Natural killer cell treated with Interleukin-12 subunit alpha and Interleukin-12 subunit beta and Interleukin-15 and Interleukin-18, amount 100 ng/mL, for 72 hours (primary cell): ENCODE measurements at places on chromosomes 13 and 19.

DNA sequence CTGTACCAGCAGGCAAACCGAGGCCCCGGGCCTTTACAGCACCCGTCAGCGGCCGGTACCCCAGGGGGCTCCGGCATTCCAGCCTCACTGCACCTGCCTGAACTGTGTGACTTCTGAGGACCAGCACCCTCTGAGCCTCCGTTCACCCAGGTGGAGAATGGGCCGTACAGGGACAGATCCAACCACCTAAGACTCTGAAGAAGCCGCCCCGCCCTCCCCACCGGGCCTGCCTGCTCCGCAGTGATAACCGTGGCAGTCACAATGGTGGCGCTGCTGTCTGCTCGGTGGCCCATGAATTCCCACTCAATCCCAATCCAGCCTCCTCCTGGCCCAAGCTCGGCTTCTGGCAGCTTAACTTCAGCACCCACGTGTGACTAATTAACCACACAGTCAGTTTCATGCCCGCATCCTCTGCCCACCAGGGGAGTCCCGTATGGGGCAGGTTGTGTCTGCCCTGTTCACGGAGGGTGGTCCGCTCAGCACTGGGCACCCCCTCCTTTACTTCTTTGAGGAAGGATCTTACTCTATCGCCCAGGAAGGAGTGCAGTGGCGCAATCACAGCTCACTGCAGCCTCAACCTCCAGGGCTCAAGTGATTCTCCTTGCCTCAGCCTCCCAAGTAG lies 3.4 kb downstream of the TCF3 start:
- H3K4me3 ChIP-seq, result no peak overlapping the region
- no peak overlapping the region for H3K27ac ChIP-seq
- no peaks in the 10 kb centered on the region for H3K36me3 ChIP-seq

DNA sequence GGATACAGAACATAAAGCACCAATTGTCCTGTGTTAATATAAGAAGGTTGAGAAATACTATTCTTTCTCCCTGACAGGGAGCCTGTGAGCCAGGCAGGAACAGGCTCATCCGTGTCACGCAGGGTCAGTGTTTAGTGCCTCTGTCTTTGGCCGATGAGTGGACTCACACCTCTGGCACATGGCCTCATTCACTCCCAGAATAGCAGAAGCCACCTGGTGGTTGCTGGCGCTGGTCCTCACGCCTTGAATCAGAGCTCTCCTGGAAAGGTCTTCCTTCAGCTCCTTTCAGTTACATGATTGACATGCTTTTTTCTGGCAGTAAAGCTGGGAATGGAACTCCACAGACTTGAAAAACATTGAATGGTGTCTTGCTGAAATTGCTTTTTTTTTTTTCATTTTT lies 28.1 kb upstream of the SIAH3 start:
- no peaks in the 10 kb centered on the region for H3K36me3 ChIP-seq
- H3K4me1 ChIP-seq, result no peaks in the 10 kb centered on the region
- H3K4me3 ChIP-seq, result no peak overlapping the region
- peaks cover 52% of the 10 kb centered on the region for H3K27me3 ChIP-seq
- no peak overlapping the region for H3K27ac ChIP-seq

- H3K27me3 ChIP-seq, result no peaks in the 10 kb centered on the region
- H3K4me1 ChIP-seq, result peaks cover 4% of the 10 kb centered on the region
- no peak overlapping the region for H3K27ac ChIP-seq
- no peaks in the 10 kb centered on the region for H3K36me3 ChIP-seq
- H3K4me3 ChIP-seq, result no peak overlapping the region
Observed at GRCh38 chr13:49594576-49594975, 9.2 kb upstream of the RCBTB1 start.

DNA sequence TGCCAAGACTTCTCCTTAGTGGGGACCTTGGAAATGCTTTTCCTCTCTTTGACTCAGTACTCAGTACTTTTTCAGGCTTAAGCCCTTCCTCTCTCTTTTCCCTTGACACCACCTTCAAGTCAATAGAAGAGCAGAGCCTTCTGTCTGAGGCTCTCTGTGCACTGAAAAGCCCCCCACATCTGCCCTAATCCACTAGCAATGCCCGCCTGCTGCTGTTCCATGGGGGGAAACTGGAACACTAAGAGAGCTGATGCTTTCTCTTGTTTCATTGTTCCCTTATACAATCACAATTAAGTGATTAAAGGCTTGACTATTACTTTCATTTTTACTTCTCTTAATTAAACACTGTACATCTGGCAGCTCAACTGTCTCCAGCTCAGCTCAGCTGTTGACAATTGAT lies 254.5 kb downstream of the SLITRK6 start:
- no peaks in the 10 kb centered on the region for H3K4me1 ChIP-seq
- no peak overlapping the region for H3K4me3 ChIP-seq
- H3K36me3 ChIP-seq, result peaks cover 7% of the 10 kb centered on the region
- no peaks in the 10 kb centered on the region for H3K27me3 ChIP-seq
- no peak overlapping the region for H3K27ac ChIP-seq

DNA sequence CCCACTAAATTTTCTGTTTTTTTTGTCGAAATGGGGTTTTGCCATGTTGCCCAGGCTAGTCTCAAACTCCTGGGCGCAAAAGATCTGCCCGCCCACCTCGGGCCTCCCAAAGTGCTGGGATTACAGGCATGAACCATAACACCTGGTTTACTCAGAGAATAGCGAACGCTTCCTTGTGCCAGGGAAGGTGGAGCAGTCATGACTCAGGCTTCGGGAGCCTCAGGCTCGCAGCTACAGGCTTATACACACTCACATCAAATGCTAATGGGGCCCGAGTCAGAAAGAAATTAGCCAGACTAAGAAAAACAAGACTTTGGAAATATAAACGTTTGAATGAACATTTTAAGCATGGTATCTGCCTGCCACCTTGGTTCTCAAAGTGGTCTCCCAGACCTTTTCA lies 11.0 kb upstream of the TPT1 start:
- peaks cover 7% of the 10 kb centered on the region for H3K36me3 ChIP-seq
- DNase-seq, result no peak
- H3K27me3 ChIP-seq, result no peaks in the 10 kb centered on the region
- H3K4me3 ChIP-seq, result no peak overlapping the region
- H3K4me1 ChIP-seq, result peaks cover 7% of the 10 kb centered on the region

DNA sequence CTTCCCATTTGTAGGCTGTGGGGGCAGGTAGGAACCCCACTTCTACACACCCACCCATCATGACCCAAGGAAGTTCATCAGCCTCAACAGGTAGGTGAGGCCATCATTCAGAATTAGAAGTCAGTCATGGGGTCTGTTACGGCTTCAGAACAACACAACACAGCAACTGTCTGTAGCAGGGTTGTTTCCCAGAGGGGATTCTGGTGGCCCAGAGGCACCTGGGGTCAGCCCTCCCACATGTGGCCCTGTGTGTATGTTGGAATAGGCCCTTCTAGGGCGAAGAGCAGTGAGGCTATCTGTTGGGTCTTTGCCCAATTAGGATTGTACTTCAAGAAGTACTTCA lies 3.4 kb downstream of the IGFLR1 start:
- H3K27me3 ChIP-seq, result no peaks in the 10 kb centered on the region
- H3K27ac ChIP-seq, result peak overlapping the region; percentile 37
- peaks cover 43% of the 10 kb centered on the region for H3K4me1 ChIP-seq

DNA sequence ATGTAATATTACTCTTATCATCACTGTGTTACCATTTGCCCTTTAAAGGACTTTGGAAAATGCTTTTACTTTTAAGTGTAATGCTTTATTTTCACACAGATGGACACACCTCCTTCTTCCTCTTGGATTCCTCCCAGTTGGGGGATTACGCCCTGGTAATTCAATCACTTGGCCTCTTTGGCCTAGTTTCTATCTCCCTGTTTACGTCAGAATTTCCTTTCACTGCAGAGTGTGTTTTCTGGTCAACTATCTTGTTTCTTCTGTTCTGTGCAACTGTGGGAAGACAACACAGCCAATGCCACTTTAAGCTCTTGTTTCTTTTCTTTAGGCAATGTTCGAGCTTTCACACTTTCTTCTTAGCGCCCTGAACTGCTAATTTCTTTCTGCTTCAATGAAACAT lies 257.3 kb upstream of the MAB21L1 start:
- DNase-seq, result no peak
- H3K4me3 ChIP-seq, result no peak overlapping the region
- no peaks in the 10 kb centered on the region for H3K4me1 ChIP-seq

DNA sequence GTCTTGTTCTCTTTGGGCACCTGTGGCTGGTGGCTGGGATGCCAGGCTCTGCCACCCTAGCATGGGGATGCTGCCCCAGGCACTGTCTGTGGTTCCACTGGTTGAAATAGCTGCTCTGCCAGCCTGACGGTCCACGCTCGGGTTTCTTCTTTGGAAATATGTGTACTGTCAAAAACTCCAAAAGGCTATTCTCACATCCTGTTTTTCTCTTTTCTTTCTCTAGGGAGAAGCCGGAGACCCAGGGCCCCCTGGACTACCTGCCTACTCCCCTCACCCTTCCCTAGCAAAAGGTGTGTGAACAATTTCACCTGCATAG lies 115.0 kb downstream of the RAB20 start:
- H3K4me1 ChIP-seq, result no peaks in the 10 kb centered on the region
- H3K27ac ChIP-seq, result no peak overlapping the region
- no peaks in the 10 kb centered on the region for H3K36me3 ChIP-seq
- peaks cover 19% of the 10 kb centered on the region for H3K27me3 ChIP-seq

- DNase-seq, result no peak
- H3K36me3 ChIP-seq, result peaks cover 28% of the 10 kb centered on the region
- no peaks in the 10 kb centered on the region for H3K27me3 ChIP-seq
- H3K27ac ChIP-seq, result no peak overlapping the region
- H3K4me1 ChIP-seq, result peaks cover 43% of the 10 kb centered on the region
- no peak overlapping the region for H3K4me3 ChIP-seq
Observed at GRCh38 chr13:75554981-75555380, 5.4 kb downstream of the UCHL3 start.

DNA sequence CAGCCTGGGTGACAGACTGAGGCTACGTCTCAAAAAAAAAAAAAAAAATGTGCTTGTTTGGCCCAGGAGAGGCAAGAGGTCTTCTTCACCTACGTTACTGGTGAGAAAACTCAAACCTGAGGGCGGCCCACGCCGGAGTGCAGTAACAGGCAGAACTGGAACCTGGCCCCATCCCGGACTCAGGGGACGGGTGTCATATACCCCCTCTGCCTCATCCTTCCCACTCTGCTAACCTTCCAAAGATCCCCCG lies 414 bp upstream of the ADAT3 start:
- H3K27me3 ChIP-seq, result no peaks in the 10 kb centered on the region
- peak overlapping the region; percentile 96 for H3K4me3 ChIP-seq
- H3K4me1 ChIP-seq, result peaks cover 16% of the 10 kb centered on the region
- no peak for DNase-seq
- H3K27ac ChIP-seq, result peak overlapping the region; percentile 85
- H3K36me3 ChIP-seq, result no peaks in the 10 kb centered on the region

DNA sequence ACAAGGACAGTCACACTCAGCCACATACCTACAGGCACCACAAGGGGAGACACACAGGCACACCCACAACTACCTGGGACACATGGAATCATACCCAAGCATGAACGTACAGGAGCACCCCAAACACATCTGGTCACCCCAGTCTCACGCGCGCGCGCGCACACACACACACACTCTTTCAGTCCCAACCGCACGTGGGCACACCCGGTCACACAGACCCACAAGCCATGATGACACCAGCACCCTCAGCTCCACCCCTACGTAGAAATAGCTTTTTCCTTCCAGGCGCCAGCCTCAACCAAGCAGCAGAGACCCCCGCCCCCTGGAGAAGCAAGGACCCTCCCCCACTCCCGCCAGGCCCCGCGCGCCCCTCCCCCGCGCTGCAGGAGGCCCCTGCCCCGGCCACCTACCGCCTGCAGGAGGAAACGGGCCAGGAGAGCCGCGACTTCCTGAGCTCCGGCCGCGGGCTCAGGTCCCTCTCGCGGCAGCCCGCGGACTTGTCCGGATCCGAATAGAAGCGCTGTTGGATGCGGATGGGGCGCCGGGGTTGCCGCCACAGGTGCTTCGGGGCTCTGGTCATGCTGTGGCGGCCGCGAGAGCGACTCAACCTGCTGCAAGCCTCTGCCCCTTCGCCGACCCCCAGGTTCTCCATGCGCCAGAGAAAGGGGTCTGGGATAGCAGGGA lies 6.4 kb upstream of the PDE4C start:
- peaks cover 11% of the 10 kb centered on the region for H3K4me1 ChIP-seq
- H3K27ac ChIP-seq, result no peak overlapping the region
- no peak for DNase-seq
- H3K27me3 ChIP-seq, result peaks cover 44% of the 10 kb centered on the region

GRCh38 chr13:113429608-113429985 lies 23.7 kb downstream of the ADPRHL1 start:
- no peaks in the 10 kb centered on the region for H3K36me3 ChIP-seq
- no peak overlapping the region for H3K27ac ChIP-seq
- H3K27me3 ChIP-seq, result no peaks in the 10 kb centered on the region
- no peak overlapping the region for H3K4me3 ChIP-seq
- H3K4me1 ChIP-seq, result no peaks in the 10 kb centered on the region

DNA sequence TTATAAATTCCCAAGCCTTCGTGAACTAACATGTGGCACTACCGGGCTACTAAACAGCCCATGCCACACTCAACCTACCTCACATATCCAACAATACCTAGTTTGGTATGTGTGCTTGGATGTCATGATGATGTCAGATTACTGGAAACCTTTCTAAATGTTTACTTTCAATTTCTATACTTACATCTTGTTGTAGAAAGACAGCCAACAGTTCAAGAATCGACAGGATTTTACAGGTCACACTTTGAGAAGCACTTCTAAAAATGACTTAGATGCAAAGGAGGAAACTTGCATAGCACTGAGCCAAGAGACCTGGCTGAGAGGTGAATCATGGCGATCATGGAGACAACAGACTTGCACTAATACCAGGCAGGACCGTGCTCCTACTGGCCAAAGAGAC lies 209.9 kb downstream of the COL4A1 start:
- peaks cover 4% of the 10 kb centered on the region for H3K27me3 ChIP-seq
- no peak overlapping the region for H3K27ac ChIP-seq
- no peak overlapping the region for H3K4me3 ChIP-seq
- no peaks in the 10 kb centered on the region for H3K4me1 ChIP-seq
- no peak for DNase-seq

DNA sequence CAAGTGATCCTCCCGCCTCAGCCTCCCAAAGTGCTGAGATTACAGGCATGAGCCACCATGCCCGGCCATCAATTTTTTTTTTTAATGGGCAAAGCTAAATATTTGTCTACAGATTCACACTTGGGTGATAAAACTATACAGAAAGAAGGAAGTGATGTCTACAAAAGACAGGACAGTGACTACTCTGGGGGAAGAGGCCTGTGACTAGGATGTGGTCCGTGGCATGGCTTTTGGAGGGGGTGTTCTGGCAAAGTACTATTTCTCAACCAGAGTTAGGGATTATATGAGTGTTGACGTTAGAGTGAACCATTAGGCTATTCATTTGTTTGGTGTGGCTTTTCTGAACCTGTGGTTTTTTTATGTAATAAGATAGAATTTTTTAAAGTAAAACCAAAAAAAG lies 42.7 kb downstream of the INSR start:
- H3K27ac ChIP-seq, result peak overlapping the region; percentile 12
- DNase-seq, result no peak
- H3K36me3 ChIP-seq, result no peaks in the 10 kb centered on the region
- peaks cover 10% of the 10 kb centered on the region for H3K4me1 ChIP-seq

GRCh38 chr13:100530671-100531213 lies 57.8 kb downstream of the GGACT start:
- no peaks in the 10 kb centered on the region for H3K4me1 ChIP-seq
- H3K27ac ChIP-seq, result no peak overlapping the region
- no peak for DNase-seq
- no peak overlapping the region for H3K4me3 ChIP-seq
- no peaks in the 10 kb centered on the region for H3K27me3 ChIP-seq
